ENCODE measurements at places on chromosomes 3 and 15.

DNA sequence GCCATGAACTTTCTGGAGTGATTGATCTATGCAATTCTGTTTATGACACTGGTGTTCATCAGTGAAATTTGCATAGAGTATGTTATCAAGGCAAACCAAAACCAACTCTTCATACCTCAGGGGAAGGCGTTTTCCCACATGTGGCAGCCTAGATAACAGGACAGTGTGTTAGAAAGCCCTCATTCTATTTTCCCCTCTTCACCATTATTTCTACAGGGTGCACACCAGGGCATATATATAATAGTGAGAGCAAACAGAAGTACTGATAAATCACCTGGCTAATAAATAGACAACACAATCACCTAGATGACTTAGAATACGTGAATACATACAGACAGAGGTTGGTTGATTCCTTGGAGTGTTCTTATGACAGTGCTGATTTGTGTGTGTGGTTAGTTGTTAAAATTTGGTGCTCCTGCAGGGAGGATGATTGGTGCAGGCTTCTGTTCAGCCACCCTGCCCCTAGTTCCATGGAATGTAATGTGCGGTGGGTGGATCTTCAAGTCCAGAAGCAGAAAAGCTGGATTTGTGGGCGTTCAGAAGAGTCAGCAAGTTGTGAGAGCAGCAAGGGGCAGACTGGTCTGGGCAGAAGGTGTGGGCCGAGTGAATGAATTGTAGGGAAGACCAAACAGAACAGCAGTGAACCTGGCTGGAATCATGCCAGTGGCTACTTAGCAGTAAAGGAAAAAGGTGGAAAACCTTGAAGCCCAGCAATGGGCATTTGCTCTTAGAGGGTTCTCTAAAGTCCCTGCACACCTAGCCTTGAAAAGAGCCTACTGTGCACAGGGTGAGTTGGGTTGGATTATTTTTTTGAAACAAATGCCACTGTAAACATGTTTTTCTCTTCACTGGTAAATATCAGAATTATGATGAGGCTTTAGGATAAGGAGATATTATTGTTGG, 11.7 kb upstream of the RARRES1 start:
- no peak for DNase-seq

DNA sequence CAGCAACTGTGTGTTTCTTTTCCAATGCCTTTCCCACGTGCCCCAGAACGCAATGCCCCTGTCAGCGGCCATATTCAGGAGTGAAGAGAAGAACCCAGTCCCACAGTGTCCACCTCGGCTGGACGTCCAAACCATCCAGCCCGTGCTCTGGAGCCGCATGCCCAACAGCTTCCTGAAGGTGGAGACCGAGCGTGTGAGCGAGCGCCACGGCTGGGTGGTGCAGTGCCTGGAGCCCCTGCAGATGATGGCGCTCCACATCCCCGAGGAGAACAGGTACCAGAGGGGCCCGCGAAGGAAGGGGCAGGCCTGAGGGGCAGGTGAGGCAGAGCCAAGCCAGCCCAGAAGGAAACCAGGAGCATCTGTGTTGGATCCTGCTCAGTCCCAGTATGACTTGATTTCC, 308.1 kb upstream of the CHRM5 start:
- DNase-seq = no peak

- peak; percentile 29 for DNase-seq
These were observed 82.8 kb upstream of the TNFSF10 start for GRCh38 chr3:172606021-172606420.

DNA sequence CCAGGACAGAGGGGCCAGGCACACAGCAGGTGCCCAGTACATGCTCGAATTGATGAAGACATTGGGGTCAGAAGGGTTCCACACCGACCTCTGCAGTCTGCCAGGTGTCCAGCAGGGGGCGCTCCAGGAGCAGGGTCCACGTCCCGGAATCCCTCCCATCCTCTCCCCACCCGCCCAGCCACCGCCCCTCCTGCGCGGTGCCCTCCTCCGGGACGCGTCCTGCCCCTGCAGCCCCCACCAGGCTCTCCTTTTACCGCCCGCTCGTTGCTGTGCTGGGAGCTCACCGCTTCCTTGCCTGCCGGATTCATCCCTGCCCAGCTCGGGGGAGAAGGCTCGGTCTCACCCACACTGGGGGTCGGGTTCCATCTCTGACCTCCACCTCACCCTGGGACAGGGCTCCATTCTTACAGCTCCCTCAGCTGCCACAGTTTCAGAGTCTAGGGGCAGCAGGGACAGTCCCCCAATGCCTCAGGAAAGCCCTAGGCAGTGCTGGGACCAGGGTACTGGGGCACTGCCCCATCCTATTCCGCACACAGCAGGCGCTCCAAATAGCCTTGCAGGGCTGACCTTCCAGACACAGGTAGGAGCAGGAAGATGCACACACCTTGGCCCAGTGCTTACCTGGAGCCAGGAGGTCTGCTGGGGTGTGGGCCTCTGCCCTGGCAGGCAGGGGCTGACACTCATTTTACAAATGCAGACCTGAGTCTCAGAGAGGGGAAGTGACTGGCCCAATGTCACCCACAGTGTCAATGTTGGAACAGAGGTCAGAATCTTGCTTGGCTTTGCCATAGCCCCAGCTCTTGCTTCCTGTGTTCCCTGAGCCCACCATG, 31.0 kb downstream of the GRIP2 start:
- DNase-seq = peak; percentile 87

GRCh38 chr3:52763466-52763865, 7.3 kb downstream of the NEK4 start:
- DNase-seq = no peak

GRCh38 chr3:25817107-25817506, 27.2 kb downstream of the OXSM start:
- no peak for DNase-seq

DNA sequence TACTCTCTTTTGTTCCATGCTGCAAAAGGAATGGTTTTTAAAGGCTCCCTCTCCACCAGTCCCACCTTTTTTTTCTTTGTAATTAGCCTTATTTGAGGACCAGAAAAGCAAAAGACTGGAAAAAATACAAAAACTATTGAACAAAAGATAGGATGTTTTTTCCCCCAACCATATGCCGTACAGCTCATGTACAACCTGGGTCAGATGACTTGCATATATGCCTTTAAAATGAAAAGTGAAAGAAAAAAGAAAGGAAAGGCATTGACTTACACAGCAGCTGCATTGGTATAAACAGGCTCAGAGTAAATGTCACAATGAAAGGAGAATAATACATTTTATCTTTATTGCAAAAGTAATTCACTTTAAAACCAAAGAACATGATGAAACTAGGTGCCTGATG, 69.5 kb upstream of the CMC1 start:
- DNase-seq = no peak

DNA sequence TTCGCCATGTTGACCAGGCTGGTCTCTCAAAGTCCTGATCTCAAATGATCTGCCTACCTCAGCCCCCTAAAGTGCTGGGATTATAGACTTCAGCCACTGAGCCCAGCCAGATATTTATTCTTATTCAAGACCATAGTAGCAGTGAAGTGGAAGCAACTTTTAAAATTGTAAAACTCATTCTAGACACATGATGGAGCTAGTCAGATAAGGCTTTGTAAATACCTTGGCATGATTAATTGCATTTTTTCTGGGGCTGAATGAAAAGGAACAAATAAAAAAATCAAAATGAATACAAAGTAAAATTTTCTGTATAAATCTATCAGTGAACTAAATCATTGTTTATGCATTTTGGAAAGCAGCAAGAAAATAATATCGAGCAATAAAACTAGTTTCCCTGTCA, 4.1 kb upstream of the MYO1E start:
- DNase-seq = no peak

DNA sequence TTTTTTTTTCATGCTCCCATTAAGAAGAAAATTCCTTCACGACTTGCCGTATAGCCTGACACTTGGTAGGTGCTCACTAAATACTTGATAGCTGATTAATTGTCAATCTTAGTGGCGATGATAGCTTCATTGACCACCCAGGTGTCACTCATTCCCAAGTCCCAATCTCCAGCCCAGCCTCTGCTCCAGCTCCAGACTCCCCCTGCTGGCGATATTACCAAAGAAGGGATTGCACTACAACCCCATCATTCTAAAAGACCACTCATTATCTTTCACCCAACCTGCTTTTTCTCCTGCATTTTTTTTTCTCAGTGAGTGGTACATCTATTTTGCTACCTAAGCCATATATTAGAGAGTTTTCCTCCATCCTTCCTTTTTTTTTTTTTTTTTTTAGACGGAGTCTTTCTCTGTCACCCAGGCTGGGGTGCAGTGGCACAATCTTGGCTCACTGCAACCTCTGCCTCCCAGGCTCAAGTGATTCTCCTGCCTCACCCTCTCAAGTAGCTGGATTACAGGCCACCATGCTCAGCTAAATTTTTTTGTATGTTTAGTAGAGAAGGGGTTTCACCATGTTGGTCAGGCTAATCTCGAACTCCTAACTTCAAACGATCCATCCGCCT, 19.5 kb upstream of the COMMD2 start:
- peak; percentile 49 for DNase-seq

DNA sequence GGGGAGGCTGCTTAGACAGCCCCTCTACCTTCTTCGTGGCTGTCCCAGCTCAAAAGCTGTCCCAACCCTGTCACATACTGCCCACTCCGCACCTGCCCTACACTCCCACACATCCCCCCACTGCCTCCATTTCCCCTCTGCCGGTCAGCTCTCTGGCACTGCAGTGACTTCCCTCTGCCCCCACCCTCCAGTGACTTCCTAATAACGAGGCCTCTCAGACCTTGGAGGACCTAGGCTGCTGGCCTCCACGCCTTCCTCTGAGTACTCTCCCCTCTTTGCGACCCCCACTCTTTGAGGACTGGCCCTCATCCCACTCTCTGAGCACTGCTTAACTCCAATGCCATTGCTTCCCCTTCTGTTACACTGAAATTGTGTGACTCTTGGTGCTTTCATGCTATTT, 45.3 kb downstream of the KY start:
- DNase-seq = no peak

- no peak for DNase-seq
These were observed 63.1 kb upstream of the MCTP2 start for GRCh38 chr15:94168250-94168649.

- no peak for DNase-seq
These were observed 30.9 kb downstream of the RCN2 start for GRCh38 chr15:76962337-76963013.

DNA sequence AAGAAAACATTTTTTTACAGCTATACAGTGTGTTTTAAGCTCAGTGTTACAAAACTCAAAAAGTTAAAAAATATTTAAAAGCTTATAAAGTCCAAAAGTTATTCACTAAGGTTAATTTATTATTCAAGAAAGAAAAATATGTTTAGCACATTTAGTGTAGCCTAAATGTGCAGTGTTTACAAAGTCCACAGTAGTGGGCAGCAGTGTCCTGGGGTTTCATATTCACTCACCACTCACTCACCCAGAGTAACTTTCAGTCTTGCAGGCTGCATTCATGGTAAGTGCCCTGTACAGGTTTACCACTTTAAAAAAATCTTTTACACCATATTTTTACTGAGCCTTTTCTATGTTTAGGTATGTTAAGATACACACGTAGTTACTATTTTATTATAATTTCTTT, 300.2 kb upstream of the TRIM42 start:
- no peak for DNase-seq

DNA sequence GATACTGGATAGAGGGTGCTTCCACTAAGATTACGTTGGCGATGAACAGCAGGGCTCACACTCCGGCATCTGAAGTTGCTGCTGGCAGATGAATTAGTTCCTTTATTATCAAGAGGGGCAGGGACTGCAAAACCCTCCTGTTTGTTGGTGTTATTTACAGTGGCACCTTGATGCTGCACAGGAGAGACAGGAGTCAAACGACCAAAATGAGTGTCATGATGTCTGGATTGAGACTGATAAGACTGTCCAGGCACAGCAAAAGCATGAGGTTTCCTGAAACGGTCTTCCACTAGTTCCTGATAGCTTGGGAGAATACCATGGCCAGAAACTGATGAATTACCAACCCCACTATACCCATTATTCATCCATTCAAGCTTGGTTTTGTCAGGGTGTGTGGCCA, 100.8 kb upstream of the NEDD4 start:
- DNase-seq = no peak

DNA sequence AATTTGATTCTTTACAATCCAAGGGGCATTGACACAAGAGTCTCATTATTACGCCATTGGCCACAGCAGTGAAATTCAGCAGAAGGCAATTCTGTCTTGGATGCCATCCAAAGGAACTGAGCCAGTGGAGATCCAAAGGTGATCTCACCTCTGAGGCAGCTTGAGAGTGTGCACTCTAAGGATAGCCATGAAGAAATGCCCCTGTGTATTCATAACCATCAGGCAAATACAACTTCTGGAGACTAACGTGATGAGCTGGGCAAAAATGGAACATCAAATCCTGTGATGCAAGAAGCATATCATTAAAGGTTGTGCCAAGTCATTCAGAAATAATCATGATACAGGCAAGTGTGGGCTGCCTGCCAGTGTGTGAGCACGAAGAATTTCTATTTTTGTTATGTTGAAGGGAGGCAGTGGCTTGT, 41.4 kb downstream of the ROBO2 start:
- peak; percentile 74 for DNase-seq

DNA sequence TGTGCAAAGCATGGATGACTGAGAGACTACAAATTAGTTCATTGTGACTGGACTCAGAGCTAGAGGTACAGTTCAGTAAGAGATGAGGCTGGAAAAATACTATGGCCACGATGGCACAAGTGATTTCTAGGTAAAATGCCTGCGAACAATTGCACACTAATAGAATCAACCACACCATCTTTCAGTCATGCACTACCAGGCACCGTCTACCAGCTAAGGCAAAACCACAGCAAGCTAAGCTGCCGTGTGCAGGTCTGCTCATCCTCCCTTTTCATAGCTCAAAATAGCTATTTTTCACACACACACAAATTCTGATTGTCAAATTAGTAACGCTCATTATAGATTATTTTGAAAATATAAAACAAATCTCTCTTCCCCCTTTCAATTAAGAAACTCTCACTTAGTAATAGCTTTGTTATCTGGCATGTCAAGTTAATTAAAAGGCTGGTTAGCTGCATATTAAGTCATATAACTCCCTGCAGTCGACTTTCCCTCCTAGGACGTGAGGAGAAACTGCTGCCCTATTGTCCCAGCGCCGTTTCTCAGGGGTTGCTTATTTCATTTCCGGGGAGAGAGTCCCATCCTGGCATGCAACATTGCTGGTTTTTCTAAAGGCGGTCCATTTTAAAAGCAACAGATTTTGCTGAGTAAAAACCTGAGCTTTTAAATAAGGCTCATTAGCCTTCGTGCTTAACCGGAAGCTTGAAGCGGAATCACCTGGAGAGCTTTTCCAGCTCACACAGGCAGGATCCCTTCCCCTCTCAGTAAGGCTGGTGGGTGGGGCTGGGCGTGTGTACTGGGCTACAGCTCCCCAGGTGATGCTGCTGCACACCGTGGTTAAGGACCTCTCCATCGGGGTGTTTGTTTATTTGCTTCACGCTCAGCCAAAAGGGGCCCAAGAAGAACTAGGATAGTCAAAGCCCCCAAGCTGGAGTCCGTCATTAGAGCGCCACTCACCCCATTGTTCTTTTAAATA, 16.9 kb upstream of the MEX3B start:
- no peak for DNase-seq

- no peak for DNase-seq
These were observed 207.3 kb downstream of the XXYLT1 start for GRCh38 chr3:195063581-195064193.

- DNase-seq = no peak
These were observed 9.1 kb downstream of the ALG3 start for GRCh38 chr3:184239708-184240107.
